Left forelimb (tissue), 1 donor: ENCODE measurements at places on chromosomes 5 and 9.

GRCh38 chr9:25709941-25710340, 31.7 kb upstream of the TUSC1 start:
- DNase-seq: no peak

DNA sequence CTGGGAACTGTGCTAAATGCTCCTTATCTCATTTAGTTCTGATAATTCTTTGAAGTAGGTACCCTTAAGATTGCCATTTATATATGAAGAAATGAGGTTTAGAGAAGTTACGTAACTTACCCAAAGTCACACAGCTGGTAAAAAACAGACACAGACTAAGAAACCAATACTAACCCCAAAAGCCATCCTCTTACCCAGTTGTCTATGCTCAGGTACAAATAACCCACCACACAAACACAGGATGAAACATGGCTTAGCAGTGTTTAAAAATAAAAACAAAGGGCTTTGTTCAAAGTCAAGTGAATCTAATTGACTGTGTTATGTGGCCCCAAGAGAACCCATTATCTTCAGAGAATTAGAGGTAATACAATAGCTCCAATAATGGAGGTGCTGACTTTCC, 37.0 kb upstream of the IL7R start:
- no peak for DNase-seq

DNA sequence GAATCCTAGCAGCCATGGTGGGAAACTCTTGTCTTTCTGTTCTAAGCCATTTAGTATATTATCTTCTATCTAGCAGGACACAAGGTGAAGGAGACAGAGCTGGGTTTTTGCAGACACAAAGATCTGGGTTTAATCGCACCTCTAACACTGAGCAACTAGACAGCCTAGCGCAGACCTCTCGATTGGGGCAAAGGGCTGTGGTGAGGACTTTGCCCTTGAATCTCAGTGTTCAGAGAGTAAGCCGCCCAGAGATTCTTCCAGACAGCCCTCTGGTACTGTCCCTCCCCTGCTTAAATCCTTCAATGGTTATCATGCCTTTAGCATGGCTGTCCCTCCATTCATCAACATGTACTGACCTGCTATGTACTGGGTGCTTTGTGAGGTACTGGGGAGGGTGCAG, 128.1 kb downstream of the CRB2 start:
- DNase-seq: no peak

DNA sequence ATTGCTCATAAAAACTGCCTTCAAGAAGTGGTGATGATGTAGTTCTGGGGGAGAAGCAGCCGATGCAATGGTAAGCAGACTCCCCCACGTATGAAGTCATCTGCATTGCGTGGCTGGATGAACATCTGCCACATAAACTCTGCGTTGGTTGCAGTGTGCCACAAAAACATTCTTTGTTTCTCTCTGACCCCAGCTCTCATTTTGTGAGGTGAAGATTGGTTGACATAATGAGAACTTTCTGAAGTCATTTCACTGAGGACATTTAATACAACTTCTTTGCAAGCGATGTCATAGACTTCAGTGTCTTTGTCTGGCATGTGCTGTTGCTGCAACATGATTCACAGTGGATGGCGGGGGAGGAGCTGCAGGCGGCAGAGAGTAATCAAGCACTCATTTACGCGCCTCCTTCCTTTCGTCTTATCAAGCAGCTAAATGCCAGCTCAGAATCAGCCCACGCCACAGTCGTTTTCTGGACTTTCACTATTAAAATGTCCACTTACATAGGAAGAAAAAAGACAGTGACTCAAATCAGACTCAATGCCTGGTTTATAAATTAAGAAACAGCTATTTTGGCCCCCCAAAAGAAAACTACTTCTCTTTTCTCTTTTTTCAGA, 91.5 kb upstream of the NFIL3 start:
- DNase-seq: no peak

GRCh38 chr9:112380102-112380824, at the start of gene HSDL2:
HSDL2 (plus strand) TSS chr9:112380108; CDS start chr9:112380164, 56 bp downstream.
- no peak for DNase-seq

DNA sequence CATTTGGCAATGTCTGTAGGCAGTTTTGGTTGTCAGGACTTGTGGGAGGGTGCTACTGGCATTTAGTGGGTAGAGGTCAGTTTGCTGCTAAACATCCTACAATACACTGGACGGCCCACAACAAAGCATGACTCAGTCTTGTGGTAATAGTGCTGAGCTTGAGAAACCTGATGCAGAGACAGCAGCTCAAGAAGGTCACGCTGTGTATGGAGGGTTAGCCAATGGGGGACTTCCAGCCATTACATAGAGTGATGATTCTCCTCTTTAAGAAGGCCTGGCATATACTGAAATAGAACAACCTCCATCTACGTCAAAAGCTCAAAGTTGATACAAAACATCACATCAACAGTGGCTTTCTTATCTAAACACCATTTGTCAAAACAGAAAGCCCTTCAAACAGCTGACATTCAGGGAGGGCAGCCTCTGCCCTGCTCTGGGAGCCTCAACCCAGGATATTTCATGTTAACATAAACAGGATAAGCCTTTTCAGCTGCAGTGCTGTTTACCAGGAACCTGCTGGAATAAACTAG, 143.0 kb downstream of the GPBP1 start:
- no peak for DNase-seq

- DNase-seq: no peak
Observed at GRCh38 chr5:8825139-8825757, 720.6 kb downstream of the SEMA5A start.

DNA sequence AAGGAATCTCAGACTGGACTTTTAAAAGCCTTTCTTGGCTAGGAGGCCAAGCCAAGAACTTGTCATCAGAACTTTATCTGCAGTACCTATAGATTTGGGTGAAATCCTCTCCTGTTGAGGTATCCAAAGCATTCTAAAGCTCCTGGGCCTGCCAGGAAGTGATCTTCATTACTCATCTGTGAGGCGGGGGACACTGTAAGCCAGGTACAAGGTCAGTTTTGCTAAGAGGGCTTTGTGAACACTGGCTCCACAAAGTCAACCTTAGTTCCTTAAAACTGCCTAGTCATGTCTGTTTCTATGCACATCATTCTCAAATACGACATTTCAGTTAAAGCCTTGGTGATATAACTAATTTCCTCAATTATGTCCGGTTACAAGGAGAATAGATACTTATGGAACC, 236.7 kb downstream of the PIK3R1 start:
- DNase-seq: no peak

DNA sequence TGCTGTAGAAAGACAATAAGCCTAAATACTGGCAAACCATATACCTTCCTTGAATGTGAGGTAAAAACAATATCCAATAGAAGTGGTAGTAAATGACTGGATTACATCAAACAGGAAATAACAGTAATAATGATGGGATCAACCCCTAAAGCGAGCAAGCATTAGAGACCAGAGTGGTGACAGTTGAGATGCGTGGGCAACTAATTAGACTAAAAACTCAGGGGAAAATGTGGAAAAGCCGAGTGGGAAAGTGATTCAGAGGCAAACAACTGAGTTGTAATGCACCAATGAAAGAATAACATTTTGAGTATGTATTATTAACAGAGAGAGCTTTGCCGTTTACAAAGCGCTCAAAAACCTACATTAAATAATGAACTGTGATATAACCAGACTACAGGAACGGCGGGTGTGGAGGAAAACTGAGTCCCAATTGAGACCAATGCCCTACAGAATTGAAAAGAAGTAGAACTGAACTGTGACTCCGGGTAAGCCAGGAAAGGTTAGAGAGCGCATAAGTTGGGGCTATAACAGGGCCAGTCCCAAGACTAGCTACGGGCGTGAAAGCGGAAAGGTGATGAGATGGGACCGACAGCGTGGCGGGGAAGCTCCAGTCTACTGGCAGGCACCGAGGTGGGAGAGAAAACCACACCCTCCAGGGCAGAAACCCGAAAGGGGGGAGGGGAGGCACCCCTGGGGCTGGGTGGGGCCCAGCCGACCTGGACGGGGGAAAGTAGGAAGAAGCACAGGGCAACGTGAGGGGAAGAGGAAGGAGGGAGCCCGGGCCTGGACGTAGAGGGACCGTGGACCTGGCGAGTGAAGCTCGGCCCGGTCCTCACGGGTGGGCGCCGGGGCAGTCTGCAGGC, 592 bp downstream of the UBAP2 start:
- peak; percentile 64 for DNase-seq

- DNase-seq: no peak
Observed at GRCh38 chr5:2288968-2289367, 406.2 kb upstream of the IRX4 start.

GRCh38 chr9:6552033-6552432, 93.5 kb downstream of the GLDC start:
- DNase-seq: no peak

- no peak for DNase-seq
Observed at GRCh38 chr9:117835798-117836197, 131.6 kb downstream of the TLR4 start.

DNA sequence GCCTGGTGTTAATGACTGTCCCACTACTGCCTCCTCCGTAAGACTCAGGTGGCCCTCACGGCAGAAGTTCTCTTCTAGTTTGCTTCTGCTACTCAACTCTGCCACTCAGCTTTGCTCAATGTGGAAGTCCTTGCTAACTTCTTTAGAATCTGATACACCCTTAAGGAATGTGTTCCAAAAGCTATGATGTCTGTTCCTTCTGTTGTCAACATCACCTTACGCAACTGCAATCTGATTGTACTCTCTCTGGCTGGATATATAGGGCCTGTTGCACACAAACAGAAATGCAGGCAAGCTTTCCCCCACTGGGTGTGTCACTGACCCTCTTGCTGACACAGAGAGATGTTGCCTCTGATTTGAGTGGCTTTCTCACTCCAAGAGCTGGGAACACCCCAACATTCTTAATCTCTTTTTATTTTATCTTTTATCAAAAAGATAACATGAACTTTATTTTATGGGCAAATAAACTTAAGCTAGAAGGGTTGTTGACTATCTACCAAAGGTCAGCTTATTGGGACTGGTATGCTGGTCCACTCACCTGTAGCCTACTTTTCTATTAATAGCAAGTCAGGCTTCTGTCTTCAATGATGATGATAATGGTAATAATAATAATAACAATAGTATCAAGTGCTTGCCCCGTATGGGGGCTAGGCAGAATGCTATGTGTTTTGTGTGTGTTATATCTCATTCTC, 25.2 kb downstream of the TMEM252 start:
- DNase-seq: no peak

DNA sequence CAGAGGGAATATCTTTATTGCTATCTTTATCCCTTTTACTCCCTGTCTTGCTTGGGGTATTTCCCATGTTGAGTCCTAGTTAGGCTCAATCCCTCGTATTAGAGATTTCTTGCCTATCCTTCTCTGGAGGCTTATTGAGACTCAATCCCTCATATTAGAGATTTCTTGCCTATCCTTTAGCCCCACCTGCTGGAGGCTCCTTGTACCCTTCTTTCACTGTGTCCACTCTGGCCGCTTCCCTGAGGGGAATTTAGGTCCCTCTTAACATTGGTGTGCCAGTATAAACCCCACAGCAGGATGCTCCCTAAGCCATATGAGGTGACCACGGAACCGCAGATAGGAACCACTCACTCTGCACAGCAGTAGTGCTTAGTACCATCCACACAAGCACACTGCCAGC, 110.7 kb upstream of the MAMDC2 start:
- DNase-seq: no peak

DNA sequence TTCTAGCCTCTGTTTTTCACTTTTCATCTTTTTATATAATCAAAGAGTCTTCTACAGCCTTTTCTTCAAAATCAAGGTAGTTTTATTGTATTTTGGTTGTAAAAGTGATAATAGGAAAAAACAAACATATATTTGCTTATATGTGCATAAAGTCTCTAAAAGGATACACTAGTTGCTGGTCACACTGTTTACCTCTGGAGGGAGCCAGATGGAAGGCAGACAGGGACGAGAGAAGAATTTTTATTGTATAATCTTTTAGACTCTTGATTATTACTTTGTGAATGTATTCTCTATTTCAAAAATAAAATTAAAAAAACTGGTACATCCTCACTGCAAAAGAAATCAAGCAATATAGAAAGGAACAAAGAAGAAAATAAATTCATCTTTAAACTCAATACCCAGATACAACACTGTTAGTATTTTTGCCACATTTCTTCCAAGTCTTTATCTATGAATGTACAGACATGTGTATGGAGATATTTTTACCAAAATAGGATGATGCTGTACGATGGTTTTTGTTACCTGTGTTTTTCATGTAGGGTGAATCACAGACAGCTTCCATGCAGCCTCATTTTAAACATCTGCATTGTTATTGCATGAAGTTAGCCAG, 6.1 kb upstream of the RNF183 start:
- DNase-seq: no peak

- DNase-seq: no peak
Observed at GRCh38 chr9:76433836-76434235, 25.1 kb upstream of the GCNT1 start.

DNA sequence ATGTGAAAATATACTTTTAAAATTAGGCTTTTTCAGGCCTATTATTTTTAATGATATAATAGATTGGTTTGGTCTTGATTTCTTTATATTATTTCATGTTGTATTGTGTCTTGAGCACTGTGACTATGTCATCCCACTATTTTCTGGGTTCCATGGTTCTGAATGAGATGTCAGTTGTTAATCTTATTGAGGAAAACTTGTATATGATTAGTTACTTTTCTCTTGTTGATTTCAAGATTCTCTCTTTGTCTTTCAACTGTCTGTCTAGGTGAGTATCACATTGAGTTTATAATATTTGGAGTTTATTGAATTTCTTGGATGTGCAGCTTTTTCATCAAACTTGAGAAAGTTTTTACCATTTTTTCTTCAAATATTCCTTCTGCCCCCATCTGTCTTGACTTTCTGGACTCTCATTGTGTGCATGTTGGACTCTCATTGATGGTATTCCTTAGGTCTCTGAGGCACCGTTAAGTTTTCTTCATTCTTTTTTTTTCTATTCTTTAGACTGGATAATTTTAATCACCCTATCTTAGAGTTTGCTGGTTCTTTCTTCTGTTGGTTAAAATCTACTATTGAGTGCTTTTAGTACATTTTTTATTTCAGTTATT, 175.8 kb downstream of the TMEM167A start:
- no peak for DNase-seq

GRCh38 chr5:16502866-16503265, 37.3 kb upstream of the ZNF622 start:
- no peak for DNase-seq

DNA sequence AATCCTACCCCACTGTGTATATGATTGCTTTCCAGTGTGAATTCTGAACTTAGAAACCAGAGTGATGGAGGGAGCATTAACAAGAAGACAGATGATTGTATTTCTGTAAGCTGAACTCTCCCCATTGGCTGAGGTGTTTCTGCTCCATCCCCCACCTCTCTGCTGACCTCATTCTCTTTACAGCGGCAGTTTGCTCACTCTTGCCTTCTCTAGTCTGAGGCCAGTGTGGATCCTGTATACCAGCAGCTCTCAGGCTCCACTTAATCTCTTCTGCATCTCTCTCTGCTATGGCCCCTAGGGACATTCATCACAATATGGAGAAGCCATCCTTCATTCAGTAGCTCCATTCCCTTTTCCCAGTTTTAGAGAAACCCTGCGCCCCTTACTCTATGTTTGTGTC, 358.8 kb downstream of the MAN2A1 start:
- DNase-seq: no peak

DNA sequence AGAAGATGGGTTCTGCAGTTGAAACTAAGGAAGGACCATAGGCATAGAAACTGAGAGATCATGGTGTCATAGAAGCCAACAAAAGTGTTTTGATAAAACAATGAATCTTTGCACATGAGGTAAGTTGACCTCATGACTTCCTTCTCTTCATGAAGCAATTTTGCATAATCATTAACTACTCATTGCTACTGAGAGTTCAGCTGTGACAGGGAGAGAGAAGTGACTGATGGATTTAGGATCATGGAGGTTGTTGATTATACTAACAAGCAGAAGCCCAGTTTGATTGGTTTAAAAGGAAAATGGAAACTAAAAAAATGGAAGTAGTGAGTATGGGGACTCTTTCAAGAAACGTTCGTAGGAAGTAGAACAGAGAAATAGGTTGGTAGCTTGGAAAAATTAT, 51.2 kb downstream of the PARP8 start:
- DNase-seq: no peak
